ENCODE measurements at places on chromosomes 16 and 17.

GRCh38 chr17:75326226-75326848 lies 37.1 kb upstream of the SLC25A19 start:
- DNase-seq, result no peak

DNA sequence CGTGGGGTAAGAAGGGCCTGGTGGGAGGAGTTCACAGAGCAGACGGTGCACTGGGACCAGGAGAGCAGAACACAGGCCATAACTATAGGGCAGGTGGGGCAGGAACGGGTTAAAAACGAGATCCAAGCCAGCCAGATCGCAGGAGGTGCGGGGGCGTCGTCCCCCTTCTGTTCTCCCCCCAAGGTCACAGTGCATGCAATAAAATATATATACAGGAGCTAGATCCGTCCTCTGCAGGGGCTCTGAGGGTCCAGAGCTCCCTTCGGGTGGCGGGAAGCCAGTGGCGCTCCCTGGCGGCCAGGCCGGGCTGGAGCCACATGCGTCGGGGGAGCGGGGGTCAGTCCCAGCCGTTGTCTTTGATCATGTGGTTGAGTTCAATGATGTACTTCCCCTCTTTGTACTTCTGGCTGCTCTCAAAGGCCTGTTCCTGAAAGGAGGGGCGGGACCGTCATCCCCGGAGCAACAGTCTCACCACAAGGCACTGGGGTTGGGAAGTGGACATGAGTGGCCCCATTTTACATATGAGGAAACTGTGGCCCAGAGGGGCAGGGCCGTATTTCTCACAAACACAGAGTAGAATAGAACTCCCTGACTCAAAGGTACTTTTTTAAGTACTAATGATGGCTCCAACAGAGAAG lies 768 bp upstream of the TBX6 start:
- DNase-seq, result peak; percentile 85

- no peak for DNase-seq
Measured at GRCh38 chr17:36498560-36499300, 12.2 kb downstream of the ZNHIT3 start.

- DNase-seq, result no peak
Measured at GRCh38 chr16:2857451-2858244, at the start of gene PRSS22. PRSS22 (minus strand) TSS chr16:2858170; CDS start chr16:2858104, 66 bp downstream.

DNA sequence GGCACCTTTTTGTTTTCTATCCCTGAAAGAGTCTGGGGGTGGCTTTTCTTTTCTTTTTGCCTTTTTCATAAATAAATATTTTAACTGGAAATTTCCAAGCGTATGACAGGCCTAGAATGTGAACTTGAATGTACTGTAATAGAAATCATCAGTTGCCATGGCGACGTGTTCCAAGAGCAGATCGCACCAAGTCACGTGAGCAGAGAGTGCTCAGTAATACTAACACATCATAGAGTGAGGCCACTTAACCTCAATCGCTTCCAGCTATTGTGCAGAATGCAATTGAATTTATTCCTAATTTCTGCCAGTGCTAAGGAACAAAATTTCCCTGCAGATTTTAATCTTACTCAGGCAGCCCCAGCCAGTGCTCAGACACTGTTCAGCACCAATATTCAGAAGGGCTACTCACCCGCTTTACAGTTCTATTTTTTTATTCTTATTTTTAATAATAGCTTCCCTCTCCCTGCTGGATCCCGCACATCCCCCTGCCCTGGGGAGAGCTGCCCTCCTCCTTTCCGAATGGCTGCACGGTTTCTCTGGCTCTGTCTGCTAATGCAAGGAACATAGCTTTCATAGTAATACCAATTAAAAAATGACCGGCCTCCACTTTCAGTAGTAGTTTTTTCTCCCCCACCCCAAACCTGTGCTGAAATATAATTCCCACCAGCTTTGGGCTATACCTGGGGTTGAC lies 26.2 kb upstream of the PMFBP1 start:
- DNase-seq, result no peak

DNA sequence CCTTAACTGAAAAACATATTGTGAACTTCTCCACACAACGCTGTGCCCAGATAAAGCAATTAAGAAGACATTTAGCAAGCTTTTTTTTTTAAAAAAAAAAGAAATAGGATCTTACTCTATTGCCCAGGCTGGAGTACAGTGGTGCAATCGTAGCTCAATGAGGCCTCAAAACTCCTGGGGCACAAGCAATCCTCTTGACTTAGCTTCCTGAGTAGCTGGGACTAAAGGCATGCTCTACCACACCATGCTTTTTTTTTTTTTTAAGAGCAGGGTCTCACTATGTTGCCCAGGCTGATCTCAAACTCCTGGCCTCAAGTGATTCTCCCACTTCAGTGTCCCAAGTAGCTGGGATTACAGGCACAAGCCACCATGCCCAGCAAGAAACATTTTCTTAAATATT lies 20.1 kb downstream of the AP1G1 start:
- DNase-seq, result no peak

GRCh38 chr17:12510535-12510934 lies 155.2 kb upstream of the MYOCD start:
- no peak for DNase-seq

GRCh38 chr16:51359141-51359955 lies 208.3 kb upstream of the SALL1 start:
- no peak for DNase-seq

DNA sequence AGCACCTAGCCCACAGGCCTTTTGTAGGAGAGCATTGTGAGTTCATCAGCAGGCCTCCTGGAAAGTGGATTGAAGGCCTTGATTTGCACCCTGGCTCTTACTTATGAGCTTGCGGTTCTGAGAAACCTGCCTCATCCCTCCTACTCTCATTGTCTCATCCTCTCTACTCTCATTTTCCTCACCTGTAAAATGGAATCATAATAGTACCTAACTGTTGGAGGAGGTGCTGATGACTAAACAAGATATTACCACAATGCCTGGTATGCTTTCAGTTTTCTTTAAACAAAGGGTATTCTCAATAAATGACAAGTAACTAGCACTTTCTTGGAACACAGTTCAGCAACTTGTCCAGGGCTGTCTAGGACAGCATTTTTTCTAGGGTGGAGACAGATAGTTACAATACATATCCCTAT lies 243.1 kb upstream of the MAF start:
- DNase-seq, result no peak

DNA sequence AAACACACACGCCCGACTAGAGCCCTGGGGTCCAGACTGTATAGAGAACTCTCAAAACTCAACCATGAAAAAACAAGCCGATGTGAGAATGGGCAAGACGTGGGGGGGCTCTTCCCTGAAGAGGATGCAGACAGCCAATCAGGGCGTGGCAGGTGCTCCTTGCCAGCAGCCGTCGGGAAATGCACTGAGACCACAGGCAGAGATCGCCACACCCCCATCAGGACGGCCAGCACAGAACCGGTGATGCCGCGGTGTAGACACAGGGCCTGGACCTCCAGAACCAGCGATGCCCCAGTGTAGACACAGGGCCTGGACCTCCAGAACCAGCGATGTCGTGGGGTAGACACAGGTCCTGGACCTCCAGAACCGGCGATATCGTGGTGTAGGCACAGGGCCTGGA lies 169.2 kb downstream of the LAT start:
- DNase-seq, result no peak

- DNase-seq, result no peak
Measured at GRCh38 chr17:44587339-44587738, 30.1 kb downstream of the FZD2 start.

DNA sequence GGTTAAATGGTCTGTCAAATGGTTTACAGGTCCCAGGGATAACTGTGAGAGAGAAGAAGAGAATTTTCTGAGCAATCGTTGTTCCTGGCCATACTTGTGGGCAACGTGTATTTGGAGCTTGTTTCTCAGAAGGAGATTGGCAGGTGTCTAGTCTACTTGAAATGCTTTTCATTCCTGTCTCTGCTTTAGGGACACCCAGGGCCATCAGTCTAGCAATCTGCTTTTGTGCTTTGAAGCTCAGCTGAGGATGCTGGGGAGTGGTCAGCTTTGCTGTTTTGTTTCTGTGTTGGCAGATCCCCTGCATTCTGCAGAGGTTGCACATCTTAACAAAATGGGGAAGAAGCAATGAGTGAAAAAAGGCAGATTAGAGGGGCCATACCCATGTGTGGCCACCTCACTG lies 193.7 kb downstream of the SHISA9 start:
- DNase-seq, result no peak

- DNase-seq, result no peak
Measured at GRCh38 chr17:75684924-75685323, 17.8 kb downstream of the SAP30BP start.

DNA sequence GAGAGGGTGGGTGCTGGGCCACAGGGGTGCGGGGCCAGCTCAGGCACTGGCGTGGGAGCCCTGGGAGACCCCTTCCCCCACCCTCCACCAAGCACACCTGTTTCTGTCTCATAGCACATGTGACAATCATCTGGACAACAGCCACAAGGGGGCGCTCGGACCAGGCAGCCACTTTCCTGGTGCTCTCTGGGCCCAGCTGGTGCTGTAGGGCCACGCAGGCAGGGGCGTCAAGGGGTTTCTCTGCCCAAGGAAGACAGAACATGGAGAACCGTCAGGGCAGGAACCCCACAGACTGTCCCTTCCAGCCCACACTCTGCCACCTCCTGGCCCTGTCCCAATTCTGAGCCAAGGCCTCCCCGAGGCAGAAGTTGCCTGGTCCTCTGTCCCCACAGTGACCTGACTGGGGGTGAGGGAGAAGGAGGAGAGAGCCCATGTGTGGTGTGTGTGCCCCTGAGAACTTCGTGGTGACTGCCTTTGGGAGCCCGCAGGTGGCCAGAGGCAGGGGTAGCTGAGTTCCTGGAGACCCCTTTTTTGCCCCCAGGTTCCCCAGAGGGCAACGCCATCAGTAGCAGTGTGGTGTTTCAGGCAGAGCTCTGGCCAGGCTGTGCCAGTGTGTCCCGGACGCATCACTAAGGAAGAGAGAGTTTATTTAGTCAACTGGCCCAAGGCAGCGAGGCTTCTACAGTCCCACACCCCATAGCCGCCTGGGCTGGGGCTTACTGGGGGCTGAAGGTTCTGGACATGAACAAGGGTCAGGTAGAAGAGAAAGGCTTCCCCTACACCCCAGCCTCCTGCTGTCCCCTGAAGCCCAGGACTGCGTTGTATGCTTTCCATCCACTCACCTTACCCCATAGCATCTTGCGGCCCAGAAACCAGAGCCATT lies 3.1 kb upstream of the SETD6 start:
- no peak for DNase-seq

DNA sequence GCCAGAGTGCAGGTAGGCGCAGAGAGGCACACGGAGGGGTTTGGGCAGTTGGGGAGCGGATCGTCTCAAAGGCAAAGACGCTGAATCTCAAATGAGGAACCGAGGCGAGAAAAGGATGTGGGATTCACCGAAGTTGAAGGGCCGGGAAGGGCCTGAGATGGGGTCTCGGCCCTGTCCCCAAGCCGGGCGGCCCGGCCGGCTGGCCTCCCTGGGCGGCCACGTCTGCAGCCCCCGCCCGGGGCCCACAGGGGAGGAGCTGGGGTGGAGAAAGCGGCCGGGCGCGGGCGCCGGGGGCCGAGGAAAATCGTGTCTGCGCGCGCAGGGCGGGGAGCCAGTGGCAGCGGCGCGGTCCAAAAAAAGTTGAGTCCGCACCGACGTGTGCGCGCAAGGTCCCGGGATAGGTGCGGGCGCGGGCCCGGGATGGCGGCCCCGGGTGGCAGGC lies 458 bp downstream of the SLC12A4 start:
- peak; percentile 62 for DNase-seq

DNA sequence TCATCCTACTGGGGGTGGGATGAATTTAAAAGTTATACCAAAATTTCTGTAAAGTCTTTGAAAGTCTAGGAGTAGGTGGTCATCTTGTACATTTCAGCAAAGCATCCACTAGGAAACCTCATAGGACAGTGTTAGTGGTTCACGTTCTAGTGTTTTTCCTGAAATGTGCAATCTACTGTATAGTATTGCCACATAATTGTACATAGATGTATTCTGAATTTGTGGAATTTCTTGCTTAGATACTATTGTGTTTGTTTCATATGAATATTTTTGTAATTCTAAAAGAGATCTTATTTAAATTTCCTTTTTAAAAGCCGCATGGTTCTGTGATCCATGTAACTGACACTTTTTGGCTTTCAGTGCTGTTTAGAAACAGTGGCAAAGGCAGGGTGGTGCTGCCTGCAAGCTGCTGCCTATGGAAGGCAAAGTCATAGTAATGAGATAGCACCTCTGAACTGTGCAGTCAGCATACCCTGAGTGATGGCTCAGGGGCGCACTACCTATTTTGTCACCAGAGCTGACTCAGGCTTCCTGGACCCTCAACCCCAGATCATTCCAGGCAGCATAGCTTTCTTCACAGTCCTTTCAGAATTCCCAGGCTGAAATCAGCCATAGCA lies 193.3 kb downstream of the MRTFB start:
- DNase-seq, result no peak

DNA sequence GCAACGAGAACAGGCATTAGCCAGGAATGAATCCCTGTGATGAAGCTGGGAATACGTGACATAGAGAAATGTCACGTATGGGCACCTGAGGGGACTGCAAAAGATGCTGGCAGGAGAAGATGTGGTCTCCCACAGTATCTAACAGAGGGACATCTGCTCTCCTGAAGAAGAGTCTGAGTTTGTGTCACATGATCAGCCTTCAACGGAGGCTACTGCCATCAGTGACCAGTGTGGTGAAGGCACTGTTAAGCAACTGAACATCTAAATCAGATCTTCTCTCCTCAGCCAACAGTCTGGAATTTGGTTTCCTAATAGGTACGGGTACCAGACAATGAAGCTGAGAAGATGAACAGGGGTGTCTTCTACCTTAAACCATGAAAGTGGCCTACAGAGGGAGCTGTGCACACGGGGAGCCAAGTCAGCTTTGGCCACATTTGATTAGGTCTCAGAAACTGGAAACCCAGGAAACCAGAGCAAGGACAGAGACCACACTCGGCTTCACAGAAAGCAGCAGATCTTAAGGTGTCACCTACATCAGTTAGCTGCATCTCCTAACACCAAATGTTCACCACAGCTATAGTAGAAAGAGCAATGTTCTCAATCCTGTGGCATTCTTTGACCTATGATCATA lies 41.8 kb downstream of the BRD7 start:
- DNase-seq, result peak; percentile 14

- no peak for DNase-seq
Measured at GRCh38 chr16:31292704-31293103, 32.9 kb downstream of the ITGAM start.

- no peak for DNase-seq
Measured at GRCh38 chr17:12973496-12974004, 44.3 kb downstream of the ELAC2 start.

DNA sequence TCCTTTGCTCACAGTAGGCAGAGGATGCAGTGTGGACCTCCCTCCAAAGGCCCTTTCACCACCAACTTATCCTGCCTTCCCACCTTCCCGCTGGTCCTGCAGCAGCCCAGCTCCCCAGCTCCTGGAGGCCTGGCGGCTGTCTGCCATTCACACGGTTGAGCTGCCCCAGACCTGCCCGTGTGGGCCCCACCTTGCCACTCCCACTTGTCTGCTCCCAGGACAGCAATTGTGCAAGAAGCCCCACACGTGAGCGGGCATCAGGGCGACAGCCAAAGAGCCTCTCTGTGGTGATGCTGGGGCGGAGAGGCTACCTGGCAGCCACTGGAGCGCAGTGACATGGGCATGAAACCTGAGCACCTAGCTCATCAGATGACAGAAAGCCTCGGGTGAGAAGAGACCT lies 248.6 kb upstream of the MAF start:
- DNase-seq, result no peak

DNA sequence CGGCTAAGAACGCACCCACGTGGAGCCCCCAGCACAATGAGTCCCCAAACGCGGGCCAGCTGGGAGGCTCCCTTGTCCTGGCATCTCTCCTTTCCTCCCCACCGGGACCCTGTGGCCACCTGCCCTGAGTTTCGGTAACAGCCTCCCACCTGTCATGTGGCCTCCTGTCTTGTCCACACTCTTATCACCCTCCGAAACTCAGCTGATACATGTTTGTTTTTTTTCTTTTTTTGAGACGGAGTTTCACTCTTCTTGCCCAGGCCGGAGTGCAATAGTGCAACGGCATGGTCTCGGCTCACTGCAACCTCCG lies 105.7 kb upstream of the CREBBP start:
- no peak for DNase-seq
